ENCODE measurements at places on chromosomes 2 and 18.

GRCh38 chr2:230910546-230911177, 14.4 kb downstream of the GPR55 start:
- DNase-seq: no peak

DNA sequence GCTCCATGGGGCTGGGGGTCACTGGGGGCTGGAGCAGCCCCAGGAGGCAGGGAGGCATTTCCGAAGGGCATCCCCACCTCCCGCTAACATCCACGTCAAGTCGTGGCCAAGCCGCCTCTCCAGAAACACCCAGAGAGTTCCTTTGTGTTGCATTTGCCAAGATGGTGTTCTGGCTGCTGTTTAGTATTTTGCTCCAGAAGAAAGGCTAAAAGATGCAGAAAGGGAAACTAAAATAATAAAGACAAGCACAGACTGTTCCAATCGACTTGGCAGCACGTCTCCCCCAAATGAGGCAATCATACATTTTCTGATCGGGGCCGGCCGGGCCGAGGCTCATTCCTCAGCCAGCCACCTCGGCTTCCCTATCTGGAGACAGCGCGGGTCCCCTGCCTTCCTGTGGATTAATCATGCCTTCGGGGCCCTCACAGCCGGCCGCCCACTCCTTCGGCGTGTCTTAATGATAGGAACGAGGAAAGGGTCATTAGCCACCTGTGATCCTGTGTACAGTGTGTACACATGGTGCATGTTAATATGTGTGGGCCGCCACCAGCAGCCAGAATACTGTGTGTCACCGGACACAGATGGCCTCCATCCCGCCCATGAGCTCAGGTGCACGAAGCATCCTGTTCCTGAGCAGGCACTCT, 169.2 kb downstream of the KLHL29 start:
- no peak for DNase-seq

DNA sequence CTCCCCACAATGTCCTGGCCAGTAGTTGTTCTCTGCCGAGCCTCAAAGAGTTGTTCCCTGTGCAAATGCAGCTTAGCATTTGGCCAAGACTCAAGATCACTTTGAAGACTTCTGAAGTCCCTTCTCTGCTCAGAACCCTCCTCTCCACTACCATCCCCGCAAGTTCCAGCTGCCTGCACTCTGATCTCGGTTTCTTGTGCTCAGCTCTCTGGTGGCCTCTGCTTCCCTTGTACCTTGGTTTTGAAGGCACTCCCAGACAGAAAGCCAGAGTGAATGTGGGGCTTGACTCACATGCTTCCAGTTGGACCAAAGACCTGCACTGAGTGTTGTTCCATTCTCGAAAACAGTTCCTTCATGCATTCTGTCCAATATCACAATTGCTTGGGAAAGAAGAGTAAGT, 28.6 kb downstream of the CRACDL start:
- DNase-seq: no peak

GRCh38 chr2:236711440-236711839, 141.8 kb downstream of the ACKR3 start:
- DNase-seq: no peak

- no peak for DNase-seq
These were observed 2.9 kb downstream of the ATP6V1B1 start for GRCh38 chr2:70938586-70938950.

DNA sequence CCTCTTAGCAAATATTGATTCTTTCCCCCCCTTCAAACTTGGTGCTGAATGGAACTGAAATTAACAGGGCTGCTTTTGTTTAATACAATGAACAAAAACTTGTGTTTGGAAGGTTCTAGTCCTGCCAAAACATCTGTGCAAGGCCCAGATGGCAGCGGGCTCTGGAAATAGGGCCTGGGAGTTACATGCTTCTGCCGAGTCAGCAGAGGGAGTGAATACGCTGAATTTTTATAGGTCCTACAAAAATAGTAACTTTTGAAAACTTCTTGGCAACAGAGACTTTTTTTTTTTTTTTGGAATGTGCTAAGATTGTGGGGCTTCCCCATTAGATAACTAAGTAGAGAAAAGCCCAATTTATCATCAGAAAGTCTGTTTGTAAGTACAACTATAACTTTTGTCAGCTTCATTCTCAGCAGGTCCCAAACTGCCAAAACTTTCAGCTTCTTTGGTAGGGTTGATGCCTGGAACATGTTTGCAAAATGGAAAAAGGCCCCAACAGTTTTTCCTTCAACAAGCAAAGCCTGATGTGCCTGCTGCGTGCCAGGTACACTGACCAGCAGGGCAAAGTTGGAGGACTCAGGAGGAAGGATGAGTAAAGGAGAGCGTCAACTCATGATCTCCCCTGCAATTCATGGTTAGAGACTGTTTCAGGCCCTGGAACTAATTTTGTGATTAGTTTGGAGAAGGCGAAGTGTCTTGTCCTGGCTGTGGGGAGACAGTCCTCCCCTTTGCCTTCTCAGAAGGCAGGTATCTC, 45.1 kb upstream of the HDAC4 start:
- no peak for DNase-seq

GRCh38 chr18:8279781-8280330, 329.4 kb upstream of the RAB12 start:
- no peak for DNase-seq

- DNase-seq: no peak
These were observed 276.0 kb downstream of the AGPS start for GRCh38 chr2:177668617-177669016.

- no peak for DNase-seq
These were observed 11.8 kb upstream of the FTCDNL1 start for GRCh38 chr2:199862788-199863187.

- no peak for DNase-seq
These were observed 27.7 kb downstream of the POLE4 start for GRCh38 chr2:74985978-74986609.

GRCh38 chr2:127754186-127754585, 52.9 kb downstream of the SFT2D3 start:
- DNase-seq: no peak

DNA sequence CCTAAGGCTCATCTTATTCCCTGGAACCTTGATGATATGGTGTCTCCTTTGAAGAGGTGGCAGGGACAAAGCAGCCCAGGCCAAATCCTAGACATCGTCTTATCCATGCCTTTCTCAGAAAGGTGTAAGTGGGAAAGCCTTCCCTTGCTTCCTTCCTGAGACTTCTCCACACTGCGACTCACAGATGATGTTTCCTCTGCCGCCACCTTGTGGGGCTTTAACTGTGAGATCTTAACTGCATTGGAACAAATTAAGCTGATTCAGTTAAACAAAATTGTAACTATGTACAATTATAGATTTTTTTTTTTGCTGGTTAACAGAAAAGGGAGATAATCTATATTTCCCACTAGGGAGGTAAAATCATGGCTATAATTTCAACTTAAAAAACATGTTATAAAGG, 10.0 kb upstream of the GCA start:
- peak; percentile 23 for DNase-seq

GRCh38 chr2:48072583-48072982, 166.3 kb upstream of the FBXO11 start:
- DNase-seq: no peak

DNA sequence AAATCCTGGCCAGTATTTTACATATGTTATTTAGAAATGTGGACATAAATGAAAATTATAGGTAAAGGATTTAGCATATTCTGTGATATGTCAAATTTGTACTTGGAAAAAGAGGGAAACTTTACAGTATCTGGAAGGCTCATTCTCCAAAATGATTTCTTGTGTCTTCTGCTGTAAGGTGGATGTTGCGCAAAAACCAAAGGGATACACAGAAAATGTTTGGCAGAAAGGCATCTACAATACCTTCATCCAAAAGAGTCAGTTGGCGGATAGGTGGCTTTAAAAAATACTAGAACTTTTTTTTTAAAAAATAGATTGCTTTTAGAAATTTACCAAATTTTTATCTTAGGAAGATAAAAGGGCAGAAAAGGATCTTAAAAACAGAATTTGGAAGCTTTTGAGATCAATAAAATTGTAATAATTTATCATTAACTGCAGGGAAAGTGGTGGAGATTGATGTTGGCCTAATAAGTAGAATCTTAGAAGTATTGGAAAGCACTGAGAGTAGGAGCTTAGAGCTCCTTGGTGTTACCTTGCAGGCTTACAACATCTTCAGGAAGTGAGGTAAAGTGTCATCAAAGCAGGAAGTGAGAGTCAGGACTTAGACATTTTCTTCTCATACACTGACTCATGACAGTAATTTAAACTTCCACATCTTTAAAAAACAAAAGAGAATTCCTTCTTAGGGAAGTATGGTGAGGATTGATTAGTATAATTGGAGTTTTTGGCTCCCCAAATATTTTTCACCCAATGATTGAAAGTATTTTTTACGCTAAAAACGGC, 2.1 kb downstream of the NABP1 start:
- no peak for DNase-seq

GRCh38 chr18:60259052-60259681, 113.4 kb downstream of the MC4R start:
- no peak for DNase-seq

- DNase-seq: no peak
These were observed 66.7 kb upstream of the RMDN2 start for GRCh38 chr2:37858400-37858711.

GRCh38 chr2:234278556-234279255, 218.2 kb downstream of the ARL4C start:
- no peak for DNase-seq

DNA sequence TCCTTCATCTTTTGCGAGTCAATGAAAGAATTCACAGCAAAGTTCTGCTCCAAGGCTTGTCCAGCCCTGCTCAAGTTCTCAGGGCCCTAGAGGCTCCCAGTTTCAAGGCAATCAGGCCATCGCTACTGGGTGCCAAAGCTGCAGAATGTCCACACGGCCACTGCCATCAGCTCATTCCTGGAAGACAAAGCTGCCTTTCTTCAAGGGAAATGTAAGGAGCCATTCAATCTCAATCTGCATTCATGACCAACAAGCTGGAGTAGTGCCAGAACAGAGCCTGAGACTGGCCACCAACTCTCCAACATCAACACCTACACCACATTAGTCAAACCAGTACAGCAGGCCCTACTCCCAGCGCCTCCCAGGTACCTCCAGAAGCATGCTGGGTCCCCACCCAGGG, 202.2 kb downstream of the TCF4 start:
- DNase-seq: no peak

GRCh38 chr2:66555501-66556324, 120.8 kb downstream of the MEIS1 start:
- DNase-seq: no peak

- DNase-seq: peak; percentile 56
These were observed 123.3 kb upstream of the RND3 start for GRCh38 chr2:150610670-150611279.

DNA sequence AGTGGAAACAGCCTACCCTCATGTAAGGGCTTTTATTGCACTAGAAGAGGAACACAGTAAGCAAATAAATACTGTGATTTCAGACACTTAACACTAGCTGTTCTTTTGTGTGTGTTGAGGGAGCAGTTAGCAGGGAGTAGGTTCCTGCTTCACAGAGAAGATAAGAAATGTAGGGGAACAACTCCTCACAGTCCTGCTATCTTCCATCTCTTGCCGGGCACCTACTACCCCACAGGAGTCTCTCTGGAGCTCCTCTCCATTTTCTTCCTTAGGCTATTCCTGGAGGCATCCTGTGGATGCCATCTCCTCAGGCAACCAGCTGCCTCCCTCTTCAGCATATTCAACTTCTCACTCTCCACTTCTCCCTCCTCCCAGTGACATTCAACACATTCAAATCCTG, 145.0 kb downstream of the SRBD1 start:
- no peak for DNase-seq

GRCh38 chr2:174768557-174768956, 4.3 kb upstream of the CHRNA1 start:
- DNase-seq: no peak

GRCh38 chr2:18045230-18045629, 166.8 kb downstream of the KCNS3 start:
- no peak for DNase-seq

- no peak for DNase-seq
These were observed 37.3 kb downstream of the GKN2 start for GRCh38 chr2:68915393-68915792.

GRCh38 chr2:176124110-176124946, 1.8 kb downstream of the HOXD9 start:
- no peak for DNase-seq

DNA sequence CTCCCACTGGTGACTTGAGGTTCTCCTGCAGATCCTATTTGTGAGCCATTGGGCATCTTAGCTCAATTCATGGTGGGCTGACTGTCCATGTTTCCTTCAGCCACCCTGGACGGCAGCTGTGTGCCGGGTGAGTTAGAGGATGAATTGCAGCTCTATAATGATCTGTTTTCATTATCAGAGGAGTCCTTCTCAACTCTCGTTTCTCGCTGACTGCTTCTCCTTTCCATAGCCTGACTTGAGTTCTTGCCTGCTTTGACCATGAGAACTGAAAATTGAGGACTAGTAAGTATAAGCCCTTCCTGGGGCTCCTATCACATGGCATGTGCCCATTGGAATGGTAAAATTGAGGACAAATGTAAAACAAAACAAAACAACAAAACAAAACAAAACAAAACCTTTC, 121.8 kb downstream of the CDC42EP3 start:
- DNase-seq: no peak

DNA sequence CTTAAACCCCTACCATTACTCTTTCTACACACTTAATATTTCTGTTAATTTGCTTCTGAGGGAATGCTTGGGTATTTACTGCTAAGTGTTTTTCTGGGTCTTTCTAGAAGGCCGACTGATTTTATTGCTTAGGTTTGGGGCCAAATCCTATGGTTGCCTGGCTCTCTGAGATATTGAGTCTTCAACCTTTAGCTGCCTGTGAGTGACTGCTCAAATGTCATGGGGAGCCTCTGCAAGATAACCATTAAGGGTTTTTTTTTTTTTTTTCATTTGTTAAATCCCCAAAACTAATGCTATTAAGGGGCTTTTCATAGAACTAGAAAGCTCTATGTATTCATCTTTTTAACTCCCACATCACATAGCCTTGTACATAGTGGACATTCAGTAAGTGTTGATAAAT, 5.0 kb downstream of the OSBPL6 start:
- DNase-seq: no peak

GRCh38 chr2:126307740-126308139, 348.2 kb upstream of the GYPC start:
- no peak for DNase-seq

GRCh38 chr2:236434593-236434992, 135.0 kb upstream of the ACKR3 start:
- DNase-seq: no peak

GRCh38 chr18:73040247-73040646, 172.5 kb upstream of the NETO1 start:
- DNase-seq: no peak

- DNase-seq: no peak
These were observed 487.2 kb downstream of the BCL11A start for GRCh38 chr2:60066096-60066839.

GRCh38 chr2:108968619-108969018, 20.4 kb downstream of the EDAR start:
- peak; percentile 63 for DNase-seq

GRCh38 chr2:37639631-37640030, 31.8 kb downstream of the CDC42EP3 start:
- no peak for DNase-seq

- DNase-seq: no peak
These were observed 1.4 kb downstream of the CCT7 start for GRCh38 chr2:73235315-73236028.

GRCh38 chr2:168727904-168728470, 74.5 kb upstream of the NOSTRIN start:
- DNase-seq: no peak

- DNase-seq: no peak
These were observed 134.7 kb downstream of the MSTN start for GRCh38 chr2:189927823-189928222.

All from HuH-7 (cell line).